ENCODE measurements at places on chromosomes 7 and 10. TPM values are rescaled to one million over a fixed set of nuclear protein-coding genes. Genes with fewer than 3 reads are reported as not detected.

Gene FEZF1
- total RNA-seq = 0.13 TPM

- no peak for DNase-seq
Observed at GRCh38 chr7:38309555-38309954, 36.1 kb upstream of the TARP start.

GRCh38 chr10:16856092-16856491 is 38.9 kb upstream of the RSU1 start:
- no peak for DNase-seq

- no peak for DNase-seq
Observed at GRCh38 chr7:110084181-110084807, 1006.6 kb upstream of the LRRN3 start.

Gene GPAM
- 11.5 TPM for total RNA-seq

DNA sequence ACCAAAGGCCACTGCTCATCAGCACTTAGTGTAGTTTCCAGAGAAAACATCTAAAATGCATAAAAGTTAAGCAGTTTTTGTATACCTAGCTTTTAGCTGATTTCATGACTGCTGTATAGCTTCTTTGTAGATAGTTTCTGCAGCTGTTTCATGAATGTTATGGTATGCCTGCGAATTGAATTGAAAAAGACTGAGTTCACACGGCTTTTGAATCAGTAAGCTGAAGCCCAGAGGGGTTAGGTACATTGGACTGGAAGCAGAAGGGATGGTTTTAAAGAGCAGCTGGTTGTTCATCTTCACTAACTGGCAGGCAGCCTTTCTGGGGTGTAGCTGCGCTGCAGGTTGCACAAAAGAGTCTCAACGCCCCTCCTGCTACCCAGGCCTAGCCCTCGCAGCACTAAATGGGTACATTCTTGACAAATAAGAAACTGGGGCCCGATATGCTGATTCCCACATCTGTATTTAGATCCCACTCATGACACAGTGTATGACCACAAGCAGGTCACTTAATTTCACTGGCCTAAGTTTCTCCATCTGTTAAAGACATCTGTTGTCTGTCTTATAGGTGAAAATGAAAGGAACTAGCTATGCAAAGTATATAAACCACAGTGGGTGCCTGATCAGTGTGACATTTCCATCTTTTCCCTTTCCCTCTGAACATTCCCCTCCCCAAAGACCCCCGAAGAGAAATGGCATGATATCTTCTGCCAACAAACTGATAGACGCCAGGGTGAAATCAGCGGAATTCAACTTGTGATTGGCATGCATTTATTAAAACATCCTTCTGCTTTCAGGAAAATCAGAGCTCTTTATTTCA is 85.9 kb upstream of the AGBL3 start:
- no peak for DNase-seq

GRCh38 chr10:3398825-3399646 is 226.5 kb upstream of the PITRM1 start:
- DNase-seq = peak; percentile 74

- DNase-seq = no peak
Observed at GRCh38 chr7:104993217-104993862, 20.7 kb upstream of the KMT2E start.

Gene DNAH11
- 0.51 TPM for total RNA-seq

Gene POLR2J2
- total RNA-seq = 6.5 TPM

Gene HTR7
- total RNA-seq = 0.16 TPM

DNA sequence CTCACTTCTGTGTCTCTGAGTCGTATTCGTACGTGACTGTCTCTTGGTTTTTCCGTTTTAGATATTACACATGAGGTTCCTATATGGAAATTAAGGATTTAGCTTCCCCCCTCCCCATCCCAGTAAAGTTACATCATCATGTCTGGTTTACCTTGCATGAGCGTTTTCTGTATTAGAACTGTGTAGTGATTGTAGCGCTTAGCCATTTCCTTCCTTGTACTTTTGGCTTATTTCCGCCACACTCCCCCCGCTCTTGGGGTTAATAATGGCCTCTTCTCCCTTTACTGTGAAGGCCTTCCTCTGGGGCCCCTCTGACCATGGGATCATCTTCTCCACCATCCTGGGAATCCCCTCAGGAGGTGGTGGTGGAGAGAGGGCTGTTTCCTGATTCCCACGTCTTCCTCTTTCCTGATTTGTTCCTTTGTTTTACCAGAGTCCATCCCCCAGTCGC is 27.2 kb upstream of the AP5Z1 start:
- DNase-seq = no peak

DNA sequence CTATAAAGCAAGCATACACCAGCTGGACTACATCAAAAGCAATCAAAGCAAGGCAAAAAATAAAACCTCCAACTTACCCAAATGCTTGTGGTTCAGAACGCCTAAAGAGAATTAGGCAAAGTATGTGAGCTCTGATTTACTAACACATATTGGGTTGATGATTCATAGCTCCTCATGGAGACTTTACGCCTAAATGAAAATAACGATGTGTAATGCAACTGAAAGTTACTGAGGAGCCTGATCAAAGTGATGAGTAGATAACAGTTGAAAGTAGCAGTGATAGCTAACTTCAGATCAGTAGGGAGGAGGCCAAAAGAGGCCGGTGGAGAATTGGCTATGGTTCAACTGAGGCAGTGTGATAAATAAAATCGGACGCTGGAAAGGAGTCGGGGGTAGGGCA is 85.0 kb downstream of the MPP7 start:
- DNase-seq = no peak

DNA sequence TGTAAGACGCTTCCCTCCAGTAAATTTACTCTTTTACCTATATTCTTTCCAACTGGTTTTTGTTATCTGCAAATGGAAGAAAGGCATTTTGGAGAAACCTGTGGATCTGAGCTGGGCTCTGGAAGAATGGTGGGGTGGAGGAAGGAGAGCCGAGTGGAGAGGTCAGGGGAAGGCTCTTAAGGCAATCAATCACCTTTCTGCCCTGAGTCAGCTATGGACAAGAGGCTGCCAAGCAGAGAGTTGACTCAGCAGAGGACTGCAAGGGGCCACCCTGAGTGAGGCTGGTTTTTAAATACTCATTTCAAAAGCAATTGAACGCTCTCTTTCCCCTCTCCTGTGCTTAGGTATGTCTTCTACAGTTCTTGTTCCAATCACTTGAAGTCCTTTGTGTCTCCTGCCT is 81.8 kb downstream of the SPAG6 start:
- no peak for DNase-seq

- DNase-seq = no peak
Observed at GRCh38 chr7:137882261-137882668, 35.5 kb upstream of the DGKI start.

GRCh38 chr10:65943451-65943850 is 982.4 kb upstream of the LRRTM3 start:
- no peak for DNase-seq

Gene COL28A1
- total RNA-seq = 0.51 TPM

DNA sequence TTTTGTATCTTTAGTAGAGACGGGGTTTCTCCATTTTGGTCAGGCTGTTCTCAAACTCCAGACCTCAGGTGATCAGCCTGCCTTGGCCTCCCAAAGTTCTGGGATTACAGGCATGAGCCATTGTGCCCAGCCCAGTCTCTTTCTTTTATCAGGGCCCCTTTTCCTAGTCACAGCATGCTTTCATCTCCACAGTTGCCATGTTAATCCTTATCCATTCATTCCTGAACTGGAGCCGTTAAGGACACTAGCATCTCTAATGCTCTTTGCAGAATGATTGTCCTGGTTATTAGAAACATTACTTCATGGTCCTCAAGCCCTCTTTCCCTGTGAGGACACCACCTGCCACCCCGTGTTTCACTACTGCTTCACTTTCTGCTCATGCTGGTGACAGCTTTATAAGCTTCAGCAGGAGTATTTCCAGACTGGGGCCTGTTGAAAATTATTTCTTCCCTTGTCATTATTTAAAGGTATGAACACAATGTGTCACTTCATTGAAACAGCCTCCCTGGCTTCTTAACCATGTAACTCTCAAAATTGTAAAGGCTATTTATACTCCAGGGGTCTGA is 313.9 kb downstream of the BMPER start:
- no peak for DNase-seq

- no peak for DNase-seq
Observed at GRCh38 chr7:115135769-115136410, 214.0 kb downstream of the MDFIC start.

Gene CALHM3
- total RNA-seq = not detected

Gene SERPINE1
- total RNA-seq = 27.2 TPM

Gene HOXA10
- not detected for total RNA-seq

DNA sequence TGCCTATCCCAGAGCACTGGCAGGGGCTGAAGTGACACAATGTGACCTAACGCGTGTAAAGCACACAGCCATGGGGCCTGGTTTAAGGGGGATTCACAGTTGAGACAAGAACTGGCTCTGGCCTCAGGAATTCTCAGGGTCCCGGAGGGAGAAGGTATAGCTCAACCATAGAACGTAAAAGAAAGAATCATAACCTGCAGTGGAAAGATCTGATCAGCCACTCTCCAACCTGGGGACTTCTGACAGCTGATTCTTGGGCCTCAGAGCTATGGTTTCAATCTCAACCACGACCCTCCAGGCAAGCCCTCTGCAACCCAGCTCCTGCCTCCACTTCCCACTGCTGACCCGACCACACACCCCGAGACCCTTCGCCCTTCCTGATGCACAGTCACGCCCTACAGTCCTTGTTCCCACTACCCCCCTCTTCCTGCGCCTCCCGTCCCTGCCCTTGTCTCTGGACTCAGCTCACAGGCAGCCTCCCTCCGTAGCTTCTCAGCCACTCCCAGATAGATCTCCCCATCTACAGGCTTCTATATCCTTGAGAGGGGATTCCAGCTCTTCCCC is 245.2 kb downstream of the BUB3 start:
- no peak for DNase-seq

- no peak for DNase-seq
Observed at GRCh38 chr7:1540776-1541271, 10.3 kb downstream of the MAFK start.

- DNase-seq = peak; percentile 56
Observed at GRCh38 chr10:34967335-34967880, 122.7 kb downstream of the CUL2 start.

Gene HOXA4
- total RNA-seq = 1.1 TPM

GRCh38 chr10:26486990-26487850 is 49.1 kb downstream of the APBB1IP start:
- DNase-seq = no peak

DNA sequence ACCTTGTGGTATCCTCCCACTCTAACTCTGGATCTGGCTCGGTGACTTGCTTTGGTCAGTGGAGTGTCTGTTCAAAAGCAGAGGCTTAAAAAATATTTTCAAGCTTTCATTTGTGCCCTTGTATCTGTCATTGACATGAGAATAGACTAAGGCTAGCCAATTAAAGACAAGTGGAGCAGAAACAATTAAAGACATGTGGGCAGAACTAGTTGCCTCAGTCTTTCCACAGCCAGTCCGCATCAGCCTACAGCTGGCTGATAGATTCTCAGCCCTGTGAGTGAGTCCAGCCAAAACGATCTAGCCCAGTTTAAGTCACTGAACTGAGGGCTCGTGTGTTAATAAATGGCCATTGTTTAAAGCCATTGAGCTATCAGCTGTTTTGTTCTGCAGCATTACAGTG is 185.2 kb upstream of the DGKB start:
- DNase-seq = no peak

Gene THSD7A
- total RNA-seq = 3.4 TPM

Gene SPDYE5
- total RNA-seq = not detected

GRCh38 chr7:17326378-17326777 is 27.9 kb downstream of the AHR start:
- no peak for DNase-seq

Gene GPR85
- total RNA-seq = 4.6 TPM

Gene VENTX
- total RNA-seq = 0.40 TPM

DNA sequence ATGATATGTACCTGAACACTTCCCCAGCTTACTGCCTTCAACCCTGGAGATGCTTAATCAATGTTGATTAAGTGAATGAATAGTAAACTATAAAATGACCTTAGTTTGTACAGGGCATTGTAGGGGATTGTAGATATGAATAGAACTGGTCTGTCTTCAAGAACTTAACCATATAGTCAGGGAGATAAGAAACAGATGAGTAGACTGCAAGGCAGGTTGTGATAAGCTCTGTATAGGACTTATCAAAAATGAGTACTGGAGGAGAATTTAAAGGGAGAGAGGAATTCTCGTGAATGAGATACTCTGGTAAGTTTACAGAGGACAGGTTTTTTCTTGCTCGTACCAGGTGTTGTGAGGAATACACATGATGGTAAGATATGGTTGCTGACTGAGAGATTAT is 27.6 kb downstream of the SGPL1 start:
- no peak for DNase-seq

DNA sequence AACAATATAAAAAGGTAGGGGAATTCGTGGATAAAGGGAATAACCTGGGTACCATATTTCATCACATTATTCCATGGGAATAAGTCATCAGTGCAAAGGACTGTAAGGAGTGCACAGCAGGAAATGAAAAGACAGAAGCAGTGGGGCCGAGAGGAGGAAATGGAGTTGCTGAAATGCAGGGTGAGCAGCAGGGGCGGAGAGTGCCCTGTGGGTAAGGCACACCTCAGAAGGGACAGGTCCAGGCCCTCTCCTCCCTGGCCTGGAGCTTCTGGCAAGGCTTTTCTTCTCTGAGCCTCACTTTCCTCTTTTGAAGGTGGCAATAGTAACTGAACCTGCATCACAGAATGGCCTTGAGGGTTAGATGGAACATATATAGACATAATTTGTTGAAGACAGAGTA is 26.2 kb downstream of the IKZF1 start:
- DNase-seq = no peak

Gene MYOZ1
- total RNA-seq = 8.7 TPM

DNA sequence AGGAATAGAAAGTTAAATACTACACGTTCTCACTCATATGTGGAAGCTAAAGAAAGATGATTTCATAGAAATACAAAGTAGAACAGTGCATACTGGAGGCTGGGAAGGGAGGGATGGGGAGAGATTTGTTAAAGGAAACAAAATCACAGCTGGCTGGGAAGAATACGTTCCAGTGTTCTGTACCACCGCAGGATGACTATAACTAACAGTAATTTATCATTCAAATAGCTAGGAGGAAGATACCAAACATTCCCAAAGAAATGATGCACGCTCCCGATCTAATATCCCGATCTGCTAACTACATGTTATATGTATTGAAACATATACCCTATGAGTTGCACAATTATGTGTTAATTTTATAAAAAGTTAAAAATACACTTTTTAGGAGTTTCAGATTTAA is 162.3 kb downstream of the ZMYND11 start:
- no peak for DNase-seq

DNA sequence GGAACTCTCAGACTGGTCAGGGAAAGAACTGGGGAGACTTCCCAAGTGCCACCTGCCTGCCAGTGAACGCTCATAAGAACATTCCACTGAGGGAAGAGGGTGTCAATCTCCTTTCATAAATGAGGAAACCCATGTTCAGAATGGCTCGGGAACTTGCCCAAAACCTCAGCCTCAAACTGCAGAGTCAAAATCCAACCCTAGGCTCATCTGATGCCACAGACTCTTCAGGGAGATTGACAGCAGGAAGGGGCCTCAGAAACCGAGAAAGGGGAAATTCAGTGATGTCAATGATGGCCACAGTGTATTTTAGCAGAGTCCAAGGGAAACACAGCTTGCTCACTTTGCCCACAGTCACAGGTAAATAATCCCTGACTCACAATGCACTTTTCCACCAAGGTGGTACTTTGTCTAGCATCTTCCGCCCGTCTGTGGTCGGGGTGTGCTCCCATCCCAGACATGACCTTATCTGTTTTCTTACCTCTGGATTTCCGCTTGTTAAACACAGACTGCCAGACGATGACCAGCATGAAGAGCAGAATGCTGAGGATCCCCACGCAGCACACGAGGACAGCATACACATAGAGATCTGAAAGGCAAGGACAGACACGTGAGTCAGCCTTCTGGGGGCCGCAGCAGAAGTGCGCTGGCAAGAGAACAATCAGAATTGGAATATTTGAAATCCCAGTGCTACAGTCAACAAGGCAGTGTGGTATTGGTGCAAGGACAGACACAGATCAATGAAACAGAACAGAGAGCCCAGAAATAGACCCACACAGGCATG is 38.4 kb downstream of the VSTM4 start:
- no peak for DNase-seq
